ENCODE measurements at places on chromosomes 3 and 15.

DNA sequence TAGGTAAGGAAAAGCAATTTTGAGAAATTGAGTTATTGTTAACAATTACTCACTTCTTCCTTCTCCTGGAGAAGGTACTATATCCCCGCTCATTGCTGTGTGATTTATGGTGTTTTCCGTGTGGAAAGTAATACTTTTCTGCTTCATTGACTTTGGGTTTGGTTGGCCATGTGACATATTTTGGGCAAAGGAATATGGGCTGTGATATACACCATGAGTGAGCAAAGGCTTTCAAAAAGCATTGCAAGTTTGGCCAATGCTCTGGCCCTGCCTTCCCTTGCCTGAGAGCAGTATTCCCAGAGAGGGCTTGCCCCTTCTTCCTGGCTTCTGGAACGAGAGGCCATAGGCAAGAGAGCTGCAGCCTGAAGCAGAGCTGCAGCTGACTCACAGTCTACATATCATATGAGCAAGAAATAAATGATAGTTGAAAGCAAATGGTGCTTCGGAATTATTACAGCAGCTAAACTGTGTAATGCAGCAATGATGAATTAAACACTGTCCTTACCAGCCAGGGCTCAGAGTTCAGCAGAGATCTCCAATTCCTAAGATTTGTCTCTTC is 216.8 kb upstream of the CD96 start:
- DNase-seq: no peak

DNA sequence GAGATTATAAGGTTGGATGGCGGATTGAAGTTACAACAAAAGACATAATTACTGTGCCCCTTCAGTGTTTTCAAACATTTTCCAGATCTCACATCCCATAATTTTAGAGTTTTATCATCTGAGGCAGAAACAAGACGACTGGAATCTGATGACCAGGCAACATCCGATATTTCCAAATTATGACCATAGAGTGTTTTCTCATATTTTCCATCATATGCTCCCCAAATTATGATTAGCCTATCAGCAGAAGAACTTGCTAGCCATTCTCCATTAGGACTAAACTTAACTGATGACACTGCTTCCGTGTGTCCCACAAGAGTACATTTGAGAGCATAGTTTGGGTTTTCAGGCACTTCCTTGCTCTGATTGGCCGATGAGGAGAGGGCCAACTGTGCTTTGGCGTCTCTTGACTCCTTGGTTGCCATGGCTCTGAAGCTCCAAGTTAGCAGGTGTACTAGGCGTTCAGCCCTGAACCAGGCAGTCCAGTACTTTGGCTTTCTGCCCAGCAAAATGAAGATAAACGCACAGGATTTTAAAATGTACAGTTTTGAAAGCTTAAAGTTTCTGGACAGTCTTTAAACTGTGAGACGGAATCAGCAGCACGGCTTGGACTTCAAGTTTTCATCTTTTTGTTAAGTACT is 638 bp downstream of the WDR5B start:
- peak; percentile 89 for DNase-seq

- DNase-seq: no peak
Measured at GRCh38 chr3:68931406-68932149, 769 bp downstream of the TAFA4 start.

DNA sequence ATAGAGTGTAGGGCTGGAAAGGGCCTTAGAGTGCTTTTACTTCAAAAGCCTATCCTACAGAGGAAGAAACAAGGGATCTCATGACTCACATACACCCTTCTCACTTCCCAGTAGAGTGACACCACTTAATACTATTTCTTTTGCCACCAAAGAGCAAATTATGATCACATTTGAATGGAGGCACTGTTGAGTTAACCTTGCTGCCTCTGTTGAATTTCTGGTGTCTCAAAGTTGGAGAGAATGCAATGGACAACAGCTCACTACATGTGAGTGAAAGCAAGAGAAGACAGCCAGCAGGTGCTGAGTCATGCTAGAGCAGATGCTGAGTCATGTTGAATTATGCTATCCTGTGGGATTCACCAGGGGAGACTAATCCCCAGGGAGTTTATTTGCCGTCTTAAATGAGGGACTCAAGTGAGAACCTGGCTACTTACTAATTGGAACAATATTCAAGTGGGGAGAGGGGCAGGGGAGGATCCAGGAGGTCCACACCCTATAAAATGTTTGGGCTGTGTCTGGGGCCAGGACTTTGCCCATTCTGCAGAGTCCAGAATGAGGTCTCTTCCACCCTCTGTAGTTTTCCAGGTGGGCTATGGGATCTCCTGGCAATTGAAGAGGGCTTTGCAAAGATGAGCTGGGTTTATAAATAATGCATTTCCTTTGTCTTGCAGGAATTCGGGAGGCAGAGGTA is 35.8 kb downstream of the ST8SIA2 start:
- peak; percentile 26 for DNase-seq

- no peak for DNase-seq
Measured at GRCh38 chr3:113250566-113250965, 39.2 kb downstream of the BOC start.

- no peak for DNase-seq
Measured at GRCh38 chr3:97353176-97353575, 411.4 kb upstream of the ARL6 start.

- peak; percentile 43 for DNase-seq
Measured at GRCh38 chr3:4504340-4505261, 11.5 kb downstream of the ITPR1 start.

- no peak for DNase-seq
Measured at GRCh38 chr3:36417237-36417636, 36.9 kb downstream of the STAC start.

- no peak for DNase-seq
Measured at GRCh38 chr15:55549305-55549704, 38.8 kb downstream of the PYGO1 start.

GRCh38 chr15:45091576-45091975 is 22.4 kb downstream of the DUOX2 start:
- no peak for DNase-seq

- no peak for DNase-seq
Measured at GRCh38 chr3:64078966-64079365, 55.7 kb upstream of the PSMD6 start.

- DNase-seq: peak; percentile 74
Measured at GRCh38 chr3:94862703-94863102, 799.8 kb downstream of the NSUN3 start.

- DNase-seq: no peak
Measured at GRCh38 chr3:138513090-138513843, 78.9 kb downstream of the ESYT3 start.

DNA sequence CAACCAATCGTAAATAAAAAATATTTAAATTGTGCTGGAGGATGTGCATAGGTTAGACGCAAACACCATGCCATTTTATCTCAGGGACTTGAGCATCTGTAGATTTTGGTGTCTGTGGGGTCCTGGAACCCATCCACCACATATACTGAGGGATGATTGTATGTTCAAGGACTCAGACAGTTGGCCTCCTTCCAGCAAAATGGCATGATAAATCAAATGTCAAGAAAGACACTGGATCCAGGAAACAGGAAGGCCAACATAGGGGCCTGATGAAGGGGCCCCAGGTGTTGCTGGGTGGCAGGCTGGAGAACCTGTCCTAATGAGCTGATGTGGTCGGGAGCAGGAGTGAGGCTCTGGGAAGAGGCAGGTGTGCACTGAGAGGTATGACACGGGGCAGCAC is 289.5 kb downstream of the GABRG3 start:
- no peak for DNase-seq

- no peak for DNase-seq
Measured at GRCh38 chr3:112769286-112769978, 77.2 kb downstream of the CD200R1L start.

GRCh38 chr3:101925564-101925963 is 76.2 kb downstream of the NFKBIZ start:
- peak; percentile 72 for DNase-seq

DNA sequence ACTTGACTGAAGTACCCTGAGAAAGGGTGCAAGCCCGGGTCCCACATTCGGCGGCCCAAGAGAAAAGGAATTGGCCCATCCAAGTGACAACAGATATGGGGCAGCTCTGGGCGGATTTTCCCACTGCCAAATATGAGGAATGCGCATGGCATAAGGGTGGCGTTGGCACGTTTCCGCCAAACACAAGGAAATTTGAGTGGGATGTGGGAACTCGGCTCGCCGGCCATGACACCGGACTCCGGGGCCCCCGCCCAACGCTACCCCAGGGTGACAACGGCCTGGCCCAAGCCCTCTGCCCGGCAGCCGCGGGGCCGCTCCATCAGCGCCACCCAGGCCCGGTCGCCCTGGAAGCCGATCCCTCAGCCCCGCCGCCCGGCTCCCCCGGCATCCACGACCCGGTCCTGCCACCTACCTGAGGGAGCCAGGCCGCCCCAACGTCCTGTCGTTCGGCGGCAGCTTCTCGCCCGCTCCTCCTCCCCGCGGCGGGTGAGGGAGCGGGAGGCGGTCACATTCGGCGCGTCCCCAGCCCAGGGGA is 449 bp downstream of the RAF1 start:
- DNase-seq: no peak

DNA sequence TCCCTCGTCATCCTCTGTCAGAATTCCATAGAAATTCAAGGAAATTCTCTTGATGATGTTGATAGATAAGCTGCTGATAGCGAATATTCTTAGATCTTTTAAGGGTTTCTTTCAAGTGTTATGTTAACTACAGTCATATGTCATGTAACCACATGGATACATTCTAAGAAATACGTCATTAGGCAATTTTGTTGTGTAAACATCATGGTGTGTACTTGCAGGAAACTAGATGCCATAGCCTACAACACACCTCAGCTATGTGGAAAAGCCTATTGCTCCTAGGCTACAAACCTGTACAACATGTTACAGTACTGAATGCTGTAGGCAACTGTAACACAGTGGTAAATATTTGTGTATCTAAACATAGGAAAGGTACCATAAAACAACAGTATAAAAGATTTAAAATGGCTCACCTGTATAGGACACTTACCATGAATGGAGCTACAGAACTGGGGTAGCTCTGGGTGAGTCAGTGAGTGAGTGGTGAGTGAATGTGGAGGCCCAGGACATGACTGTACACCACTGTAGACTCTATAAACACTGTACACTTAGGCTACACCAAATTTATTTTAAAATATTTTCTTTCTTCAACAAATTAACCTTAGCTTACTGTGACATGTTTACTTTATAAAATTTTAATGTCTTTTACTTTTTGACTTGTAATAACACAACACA is 34.6 kb downstream of the GLDN start:
- no peak for DNase-seq

- no peak for DNase-seq
Measured at GRCh38 chr3:188685789-188686188, 486.0 kb upstream of the TPRG1 start.

DNA sequence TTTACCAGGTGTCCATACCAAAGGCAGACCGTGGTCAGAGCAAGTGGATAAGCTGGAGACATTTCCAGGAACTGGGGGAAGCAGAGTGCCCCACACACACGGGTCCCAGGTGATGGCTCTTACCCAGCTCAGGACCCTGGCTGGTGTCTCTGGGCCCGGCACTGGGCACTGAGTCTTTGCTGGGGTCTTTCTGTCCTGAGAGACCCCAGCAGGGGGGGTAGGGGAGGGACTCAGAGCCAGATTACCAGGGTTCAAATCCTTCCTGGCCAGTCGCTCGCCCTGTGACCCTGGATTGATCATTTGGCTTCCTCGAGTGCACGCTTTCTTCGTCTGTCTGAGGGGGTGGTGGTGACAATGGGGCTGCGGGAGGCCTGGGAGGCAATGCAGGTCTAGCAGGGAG is 95.7 kb downstream of the PLXNA1 start:
- no peak for DNase-seq

DNA sequence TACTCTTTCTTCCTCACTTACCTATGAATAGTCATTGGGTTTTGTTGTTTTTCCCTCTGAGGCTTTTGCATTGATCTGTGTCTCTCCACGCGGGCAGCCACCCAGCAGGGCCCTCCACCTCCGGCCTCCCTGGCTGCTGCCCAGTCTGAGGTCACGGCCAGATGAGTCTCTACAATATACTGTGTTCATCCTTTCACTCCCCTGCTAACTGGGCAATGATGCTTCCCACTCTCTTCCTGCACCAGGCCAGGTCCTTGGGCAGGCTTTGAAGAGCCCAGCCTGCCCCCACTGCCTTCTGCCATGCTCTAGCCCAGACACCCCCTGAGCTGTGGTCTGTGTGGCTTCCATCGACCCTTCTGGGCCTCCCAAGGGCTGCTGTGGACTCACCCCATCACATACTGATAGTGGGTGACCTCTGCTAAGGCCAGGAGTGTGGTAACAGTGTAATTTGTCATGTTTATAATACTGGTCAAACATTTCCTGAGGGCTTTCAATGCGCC is 18.0 kb downstream of the PDIA5 start:
- no peak for DNase-seq

- no peak for DNase-seq
Measured at GRCh38 chr3:158097081-158097592, 9.1 kb downstream of the SHOX2 start.

GRCh38 chr3:131802029-131802428 is 232.8 kb downstream of the CPNE4 start:
- no peak for DNase-seq

DNA sequence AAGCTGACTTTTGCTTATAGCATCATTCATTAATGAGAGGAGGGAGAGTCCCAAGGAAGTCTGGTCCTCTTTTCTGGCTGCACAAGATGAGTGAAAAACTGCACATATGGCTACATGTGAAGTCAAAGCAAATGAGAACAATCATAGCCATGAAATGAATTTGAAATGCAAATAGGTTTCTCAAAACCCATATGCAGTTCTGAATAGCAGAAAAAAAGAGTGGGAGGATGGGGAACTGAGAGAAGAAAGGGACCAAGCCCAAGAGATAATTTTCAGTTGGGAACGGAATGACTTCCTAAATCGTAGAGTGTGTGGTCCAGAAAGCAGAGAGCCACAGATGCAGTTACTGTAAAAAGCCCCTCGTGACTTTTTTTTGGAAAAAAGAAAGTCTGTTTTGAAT is 66.3 kb downstream of the GTPBP8 start:
- DNase-seq: no peak

DNA sequence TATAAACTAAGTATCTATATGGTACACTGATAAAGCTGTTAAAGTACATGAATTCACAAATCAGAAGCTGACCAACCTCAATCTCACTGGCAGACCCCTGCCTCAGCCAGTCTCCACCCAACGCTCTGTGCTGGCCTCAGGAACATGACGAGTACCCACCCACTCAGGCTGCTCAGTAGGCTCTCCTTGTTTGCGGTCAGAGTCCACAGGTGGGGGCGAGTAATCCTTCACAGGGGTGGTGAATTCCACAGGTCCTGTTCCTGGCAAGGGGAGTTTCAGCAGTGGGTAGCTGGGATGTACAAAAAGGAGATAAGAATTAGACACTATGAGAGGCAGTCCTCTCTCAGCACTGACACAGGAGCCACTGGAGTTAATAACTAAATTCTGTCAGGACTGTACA is 40.9 kb downstream of the SCAP start:
- no peak for DNase-seq

GRCh38 chr3:87462228-87462627 is 185.8 kb upstream of the POU1F1 start:
- DNase-seq: no peak

DNA sequence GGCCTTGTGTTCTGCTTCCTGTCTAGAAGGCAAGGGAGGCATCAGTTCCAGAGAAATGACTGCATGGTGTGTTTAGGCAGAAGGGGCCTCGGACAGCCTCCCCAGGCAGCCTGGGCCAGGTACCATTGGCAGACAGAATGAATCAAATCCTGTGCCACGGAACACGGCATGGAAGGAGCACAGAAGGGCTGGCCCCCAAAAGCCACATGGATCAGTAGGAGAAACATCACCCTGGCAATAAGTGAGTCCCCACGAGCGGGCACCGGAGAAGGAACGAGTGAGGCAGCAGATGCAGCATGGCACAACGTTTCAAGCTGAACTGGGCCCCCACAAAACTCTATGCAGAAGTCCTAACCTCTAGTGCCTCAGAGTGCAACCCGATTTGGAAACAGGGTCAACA is 223.2 kb downstream of the ADAMTS17 start:
- no peak for DNase-seq
